ENCODE measurements at places on chromosomes 5 and 9.

- DNase-seq = no peak
These were observed 16.9 kb upstream of the FER start for GRCh38 chr5:108730617-108731340.

DNA sequence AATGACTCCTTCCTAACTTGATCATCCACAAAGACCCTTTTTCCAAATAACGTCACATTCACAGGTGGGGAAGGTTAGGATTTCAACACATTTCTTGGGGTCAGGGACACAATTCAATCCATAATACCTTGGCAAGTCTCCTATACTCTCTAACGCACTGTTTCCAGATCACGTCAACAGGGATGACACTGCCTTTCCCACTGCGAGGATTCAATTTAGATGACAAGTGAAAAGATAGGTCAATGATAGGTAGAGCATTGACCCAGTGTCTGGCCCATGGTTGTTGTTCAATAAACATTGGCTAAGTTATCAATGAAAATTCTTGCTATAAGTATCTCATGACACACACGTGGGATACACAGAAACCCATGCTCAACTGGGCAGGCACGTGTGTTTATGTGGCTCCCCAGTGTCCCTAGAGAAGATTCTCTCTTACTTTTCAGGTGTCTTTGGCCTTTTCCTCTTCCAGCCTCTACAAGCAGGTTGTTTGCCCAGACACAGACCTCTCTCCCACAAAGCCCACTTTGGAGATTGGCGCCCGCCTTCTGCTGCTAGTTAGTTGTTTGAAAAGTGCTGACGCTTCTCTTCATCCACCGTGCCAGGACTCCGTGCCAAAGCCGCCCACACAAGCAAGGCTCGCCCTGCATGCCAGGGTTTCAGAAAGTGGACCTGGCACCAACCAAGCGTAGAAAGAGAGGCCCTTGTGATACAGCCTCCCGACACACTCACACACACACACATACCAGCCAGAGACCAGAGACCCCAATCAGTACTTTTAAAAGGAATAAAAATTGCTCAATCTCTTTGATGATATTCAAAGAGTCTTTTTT is 594.5 kb downstream of the BNC2 start:
- DNase-seq = no peak

DNA sequence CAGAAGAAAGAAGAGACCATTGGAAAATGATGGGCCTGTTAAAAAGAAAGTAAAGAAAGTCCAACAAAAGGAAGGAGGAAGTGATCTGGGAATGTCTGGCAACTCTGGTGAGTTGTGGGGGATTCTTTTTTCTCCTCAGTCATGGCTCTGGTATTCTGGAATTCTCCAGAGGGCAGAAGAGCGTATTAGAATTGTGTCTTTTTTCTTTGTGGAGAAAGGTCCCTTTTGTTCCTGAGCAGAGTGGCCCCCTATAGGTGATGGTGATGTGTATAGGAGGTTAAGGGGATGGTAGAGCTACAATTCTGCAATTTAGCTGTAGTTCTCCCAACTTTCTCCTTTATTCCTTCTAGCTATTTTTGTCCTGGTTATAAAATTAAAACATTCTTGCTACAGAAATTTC is 1.6 kb upstream of the DHFR start:
- no peak for DNase-seq

DNA sequence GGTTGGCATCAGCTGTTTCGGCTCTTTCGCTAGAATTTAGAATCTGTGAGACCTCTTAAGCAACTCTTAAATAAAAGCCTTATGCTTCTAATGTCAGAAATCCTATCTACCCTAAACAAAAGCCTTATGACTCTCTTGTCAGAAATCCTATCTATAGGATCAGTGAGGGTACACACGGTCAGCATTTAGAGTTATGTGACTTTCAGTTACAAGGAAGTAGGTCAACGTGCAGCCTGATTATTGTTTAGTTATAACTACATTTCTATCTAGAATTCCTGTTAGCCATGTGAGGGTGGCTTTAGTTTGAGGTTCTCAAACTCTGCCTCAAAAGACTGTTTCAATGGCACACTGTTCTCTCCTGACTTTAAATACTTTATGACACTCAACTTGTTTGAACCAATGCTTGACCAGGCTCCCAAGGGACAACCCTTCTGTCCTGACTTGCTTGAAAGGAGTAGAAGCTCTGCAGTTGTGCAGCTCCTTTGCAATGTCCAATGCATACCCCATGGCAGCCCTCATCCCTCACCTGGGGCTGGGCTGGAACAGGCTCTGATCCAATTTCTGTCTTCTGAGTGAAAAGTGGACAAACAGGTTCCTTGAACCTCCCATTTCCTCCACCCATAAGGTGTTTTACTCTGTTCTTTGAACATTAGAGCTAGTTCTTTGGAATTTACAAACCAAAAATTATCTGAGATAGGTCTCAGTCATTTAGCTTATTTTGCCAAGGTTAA is 251.6 kb upstream of the PIK3R1 start:
- no peak for DNase-seq

- no peak for DNase-seq
These were observed 17.1 kb upstream of the NOTCH1 start for GRCh38 chr9:136562746-136563495.
